Uterus (tissue), 4 donors: ENCODE measurements at places on chromosomes 3 and 15. TPM values are rescaled to one million over a fixed set of nuclear protein-coding genes. Genes with fewer than 3 reads are reported as not detected.

Gene CACNA2D2
- total RNA-seq: 5.3 TPM

Gene DAZL
- 0.21 TPM for total RNA-seq

DNA sequence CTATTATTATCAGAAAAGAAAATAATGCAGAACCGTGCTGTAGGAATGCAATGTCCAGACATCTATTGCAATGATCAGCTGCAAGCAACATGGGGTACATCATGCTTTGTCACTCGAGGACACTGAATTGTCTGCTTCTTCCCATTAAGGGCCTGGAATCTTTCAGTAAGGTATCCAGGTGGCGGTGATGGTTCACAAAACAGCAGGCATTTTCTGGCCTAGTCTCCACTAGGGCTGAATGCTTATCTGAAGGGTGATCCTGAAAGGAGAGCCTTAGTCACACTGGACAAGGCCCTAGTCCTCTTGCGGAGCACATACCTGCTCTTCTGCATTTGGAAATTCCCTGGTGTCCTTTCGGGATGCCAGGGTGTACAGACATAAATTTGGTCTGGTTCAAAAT is 21.2 kb downstream of the ITPR1 start:
- no peak for DNase-seq

DNA sequence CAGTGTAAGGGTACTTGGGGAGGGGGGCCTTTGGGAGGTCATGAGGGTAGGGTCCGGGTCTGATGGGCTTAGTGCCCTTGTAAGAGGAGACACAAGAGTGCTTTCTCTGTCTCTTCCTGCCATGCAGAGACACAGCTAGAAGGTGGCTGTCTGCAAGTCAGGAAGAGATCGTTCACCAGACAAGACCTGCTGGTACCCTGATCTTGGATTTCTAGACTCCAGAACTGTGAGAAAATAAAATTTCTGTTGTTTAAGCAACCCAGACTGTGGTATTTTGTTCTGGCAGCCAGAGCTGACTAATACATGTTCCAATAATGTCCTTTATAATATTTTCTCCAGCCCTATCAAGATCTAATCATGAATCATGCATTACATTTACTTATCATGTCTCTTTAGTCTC is 130.0 kb upstream of the VEPH1 start:
- DNase-seq: no peak

DNA sequence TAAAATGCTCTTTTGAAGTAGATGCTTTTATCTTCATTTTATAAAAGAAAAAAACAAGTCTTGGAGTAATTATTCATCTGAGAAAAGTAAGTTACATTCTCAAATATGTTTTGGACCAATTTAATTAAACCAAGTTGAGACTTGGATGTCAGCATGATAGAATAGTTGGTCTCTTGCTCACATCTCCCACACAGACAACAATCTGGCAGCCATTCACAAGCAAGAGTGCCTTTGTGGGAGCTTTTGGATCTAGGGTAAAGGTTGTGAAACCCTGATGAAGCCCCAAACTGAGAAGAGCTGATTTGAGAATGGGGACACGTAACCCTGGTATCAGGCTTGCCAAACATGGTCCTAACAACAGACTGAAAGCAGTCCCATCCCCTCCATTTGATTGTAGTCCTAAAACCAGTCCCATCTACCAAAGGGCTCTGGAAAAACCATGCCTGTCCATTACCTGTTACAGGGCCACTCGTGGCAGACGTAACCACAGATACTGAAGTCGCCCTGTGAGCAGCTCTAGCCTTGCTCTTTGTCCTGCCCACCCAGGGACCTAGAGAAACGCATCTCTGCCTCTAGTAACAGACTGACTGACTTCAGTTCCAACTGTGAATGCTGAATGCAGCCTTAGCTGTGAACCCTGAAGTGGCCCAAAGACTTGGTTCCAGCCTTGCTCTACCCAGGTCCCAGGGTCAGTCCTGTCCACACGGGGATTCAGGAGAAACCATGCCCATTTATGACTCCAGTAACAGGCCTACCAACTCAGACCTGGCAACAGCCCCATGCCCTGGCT is 145.5 kb upstream of the SYNPR start:
- DNase-seq: no peak
